ENCODE measurements at places on chromosomes 2 and 18.

- DNase-seq, result no peak
These were observed 712.8 kb downstream of the SOCS6 start for GRCh38 chr18:71001597-71001996.

GRCh38 chr2:219174146-219174545 lies 2.6 kb downstream of the CNPPD1 start:
- DNase-seq, result no peak

DNA sequence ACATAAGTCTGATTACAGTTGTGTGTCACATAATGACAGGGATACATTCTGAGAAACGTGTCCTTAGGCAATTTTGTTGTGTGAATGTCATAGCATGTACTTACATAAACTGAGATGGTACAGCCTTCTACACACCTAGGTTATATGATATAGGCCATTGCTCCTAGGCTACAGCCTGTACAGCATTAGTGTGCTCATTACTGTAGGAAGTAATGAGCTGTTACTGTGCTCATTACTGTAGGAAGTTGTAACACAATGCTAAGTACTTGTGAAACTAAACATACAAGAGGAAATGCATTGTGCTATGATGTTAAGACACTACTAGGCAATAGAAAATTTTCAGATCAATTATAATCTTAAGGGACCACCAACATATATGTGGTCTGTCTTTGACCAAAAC lies 72.8 kb downstream of the UPP2 start:
- DNase-seq, result no peak

GRCh38 chr18:47605093-47605492 lies 325.4 kb downstream of the SMAD2 start:
- peak; percentile 42 for DNase-seq

- DNase-seq, result no peak
These were observed 103.7 kb downstream of the RBMS1 start for GRCh38 chr2:160389875-160390274.

DNA sequence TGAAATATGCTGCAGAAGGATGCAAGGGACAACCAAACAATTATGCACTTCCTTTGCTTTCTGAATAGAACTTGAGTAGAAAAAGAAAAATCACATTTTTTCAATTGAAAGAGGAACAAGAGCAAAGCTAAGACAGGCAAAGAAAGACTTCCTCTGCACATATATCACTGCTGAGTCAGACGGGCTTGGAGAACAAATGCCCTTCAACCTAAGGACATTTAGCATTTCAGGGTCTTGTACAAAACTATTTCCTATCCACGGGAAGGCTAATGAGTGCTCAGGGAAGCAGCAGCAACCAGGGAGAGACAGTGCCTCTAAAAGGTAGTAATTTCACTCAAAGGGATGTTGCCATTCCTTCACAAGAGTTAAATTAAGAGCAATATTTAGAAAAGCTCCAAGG lies 570.0 kb upstream of the GCFC2 start:
- peak; percentile 59 for DNase-seq

DNA sequence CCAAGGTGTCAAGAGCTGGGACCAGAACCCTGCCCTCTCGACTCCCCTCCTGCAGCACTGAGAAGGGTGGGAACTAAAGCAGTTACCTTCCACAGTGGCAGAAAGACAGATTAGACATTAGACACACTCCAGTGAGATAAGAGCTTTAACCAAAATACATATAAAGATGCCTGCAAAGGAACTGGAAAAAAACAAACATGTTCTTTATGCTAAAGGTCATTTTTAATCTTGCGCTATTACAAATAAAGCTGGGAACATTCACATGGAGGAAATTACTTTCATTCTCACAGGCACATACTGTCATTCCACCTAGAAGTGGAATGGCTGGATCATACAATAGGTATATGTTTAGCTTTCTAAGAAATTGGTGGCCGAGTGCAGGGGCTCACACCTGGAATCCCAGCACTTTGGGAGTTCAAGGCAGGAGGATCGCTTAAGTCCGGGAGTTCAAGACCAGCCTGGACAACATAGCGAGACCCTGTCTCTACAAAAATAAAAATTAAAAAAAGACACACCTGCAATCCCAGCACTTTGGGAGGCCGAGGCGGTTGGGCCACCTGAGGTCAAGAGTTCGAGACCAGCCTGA lies 41.9 kb downstream of the C2orf76 start:
- DNase-seq, result no peak

- no peak for DNase-seq
These were observed 31.3 kb downstream of the LANCL1 start for GRCh38 chr2:210445116-210445707.

GRCh38 chr18:75183524-75183923 lies 25.4 kb downstream of the PTGR3 start:
- DNase-seq, result peak; percentile 92

DNA sequence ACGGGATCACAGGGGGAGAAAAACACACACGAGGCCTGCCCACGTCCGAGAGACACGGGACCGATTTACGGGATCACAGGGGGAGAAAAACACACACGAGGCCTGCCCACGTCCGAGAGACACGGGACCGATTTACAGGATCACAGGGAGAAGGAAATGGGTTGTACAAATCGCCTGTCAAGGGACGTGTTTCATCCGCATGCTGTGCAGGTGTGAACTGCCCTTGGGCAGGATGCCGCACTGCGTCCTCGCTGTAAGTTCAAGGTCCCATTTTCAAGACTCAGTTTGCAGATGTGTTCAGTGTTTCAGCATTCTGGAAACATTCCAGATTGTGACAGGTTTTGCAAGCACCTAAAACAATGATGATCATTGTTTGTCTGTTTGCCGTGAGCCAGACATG lies 2.3 kb upstream of the KCNG2 start:
- DNase-seq, result no peak
